ENCODE measurements at places on chromosomes 1 and 21.

DNA sequence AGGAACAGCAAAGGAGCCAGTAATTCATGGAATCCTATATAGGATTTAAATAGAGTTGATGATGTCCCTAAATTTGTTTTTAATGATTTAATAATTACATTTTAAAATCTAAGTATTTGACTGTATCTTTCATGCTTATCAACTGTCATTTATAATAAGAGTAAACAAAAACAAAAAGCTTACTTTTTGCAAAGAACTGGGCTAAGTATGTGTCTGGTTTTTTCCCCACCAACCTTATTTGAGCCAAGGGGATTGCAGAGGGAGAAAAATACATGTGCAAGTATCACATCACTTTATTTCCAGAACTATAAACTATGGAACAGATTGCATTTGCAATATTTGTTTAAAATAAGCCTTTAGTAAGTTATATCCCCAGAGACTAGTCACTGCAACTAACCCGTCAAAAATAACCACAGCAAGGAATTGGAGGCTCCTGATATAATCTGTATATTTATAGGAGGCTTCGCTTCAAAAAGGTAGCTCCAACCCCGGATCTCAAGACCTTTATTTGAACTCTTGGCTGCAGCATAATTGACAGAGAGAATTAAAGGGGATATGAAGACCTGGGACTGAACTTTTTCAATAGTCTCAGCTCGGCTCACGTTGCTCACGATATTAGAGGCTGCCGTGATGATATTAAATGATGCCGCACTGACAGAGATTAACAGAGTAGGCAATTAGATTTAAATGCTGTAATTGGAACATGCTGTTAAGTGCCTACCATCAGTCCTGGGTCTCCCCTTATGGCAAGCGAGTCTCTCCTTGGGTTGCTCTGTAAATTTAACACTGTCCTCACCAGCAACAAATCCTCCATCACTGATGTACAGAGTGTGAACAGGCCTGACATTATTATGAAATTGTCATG lies 329.1 kb upstream of the NFIA start:
- DNase-seq: no peak

DNA sequence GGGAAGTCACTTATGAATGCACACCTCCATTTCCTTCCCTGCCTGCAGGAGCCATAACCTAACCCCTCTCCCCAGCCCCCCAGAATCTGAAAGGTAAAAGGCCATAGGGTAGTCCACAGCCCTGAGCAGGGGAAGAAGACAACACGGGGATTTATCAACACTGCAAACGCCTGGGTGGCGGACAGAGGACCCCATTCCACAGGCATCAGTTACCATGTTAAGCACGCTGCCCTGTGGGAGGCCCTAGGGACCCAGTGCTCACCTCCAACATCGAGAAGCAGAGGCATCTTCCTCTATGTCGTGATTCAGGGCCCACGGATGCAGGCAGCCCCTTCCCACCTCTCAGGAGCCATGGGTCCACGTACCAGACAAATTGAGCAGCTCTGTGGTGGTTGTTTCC lies 523.8 kb downstream of the MATN1 start:
- DNase-seq: no peak

- DNase-seq: no peak
Observed at GRCh38 chr1:78038491-78038939, 7.3 kb upstream of the GIPC2 start.

- DNase-seq: no peak
Observed at GRCh38 chr1:59061876-59062275, 235.0 kb upstream of the FGGY start.

GRCh38 chr1:180163041-180163440 lies 8.4 kb downstream of the QSOX1 start:
- no peak for DNase-seq

DNA sequence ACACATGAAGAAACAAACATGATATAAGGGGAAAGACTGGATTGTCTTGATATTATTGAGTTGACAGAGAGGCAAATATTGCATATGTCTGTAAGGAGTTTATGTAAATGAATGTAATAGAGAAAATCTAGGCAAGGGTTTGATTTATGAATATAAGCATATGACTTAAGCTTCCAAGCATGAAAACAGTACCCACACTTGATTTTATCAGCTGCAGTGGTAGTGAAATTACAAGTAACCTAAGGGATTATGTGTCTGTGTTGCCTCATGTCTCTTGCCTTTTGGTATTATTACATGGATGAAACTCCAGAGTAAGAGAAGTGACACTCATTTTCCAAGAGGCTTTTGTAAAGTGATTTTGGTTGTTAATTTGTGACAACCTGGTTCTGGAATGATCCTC lies 1678.9 kb downstream of the KCNT2 start:
- DNase-seq: no peak

GRCh38 chr1:150161747-150162581 lies 12.2 kb downstream of the PLEKHO1 start:
- peak; percentile 54 for DNase-seq

DNA sequence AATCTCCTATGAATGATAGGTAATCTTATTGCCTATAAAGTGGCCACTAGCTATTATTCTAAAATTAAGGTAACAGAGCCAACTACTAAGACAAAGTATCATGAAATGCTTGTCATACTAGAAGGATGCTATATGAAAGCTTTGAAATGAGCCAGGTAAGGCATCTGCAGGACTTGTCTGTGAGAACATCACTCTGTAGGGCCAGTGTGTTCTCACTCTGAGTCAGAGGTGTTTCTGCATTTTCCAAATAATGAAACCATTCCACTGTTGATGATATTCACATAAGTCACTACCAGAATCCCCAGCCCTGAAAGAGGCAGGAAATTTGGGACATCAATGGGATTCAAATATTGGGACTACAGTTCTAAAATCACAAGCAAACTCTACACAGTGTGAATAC lies 25.8 kb upstream of the GBP5 start:
- DNase-seq: no peak

DNA sequence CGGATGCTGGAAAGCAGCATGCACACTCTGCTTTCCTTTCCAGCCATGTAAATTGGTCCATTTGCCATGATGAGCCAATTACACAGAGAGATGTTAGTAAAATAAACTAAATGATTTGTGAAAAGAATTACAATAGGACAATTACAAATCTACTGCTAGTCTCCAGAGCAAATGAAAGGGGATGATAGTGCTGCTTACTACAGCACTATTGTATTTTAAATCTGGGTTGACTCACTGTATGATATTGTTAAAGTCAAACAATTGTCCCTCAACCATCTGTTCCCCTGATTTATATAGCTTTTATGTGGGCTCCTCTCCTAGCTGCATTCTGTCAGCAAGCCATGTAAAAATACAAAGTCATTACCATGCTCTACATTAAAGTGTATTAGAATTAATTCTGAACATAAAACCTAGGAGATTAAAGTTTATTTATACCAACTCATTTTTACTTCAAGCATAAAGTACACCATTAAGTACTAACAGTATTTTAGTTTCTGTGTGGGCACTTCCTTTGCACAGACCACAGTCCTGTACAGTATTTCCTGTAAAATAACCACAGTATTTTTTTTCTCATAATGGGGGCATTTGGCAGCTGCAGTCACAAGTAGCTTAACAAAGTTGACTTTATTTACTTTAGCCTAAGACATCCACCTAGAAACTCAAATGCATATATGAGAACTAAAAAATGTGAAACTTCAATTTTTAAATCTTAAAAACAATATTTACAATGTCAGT lies 135.8 kb downstream of the VAV3 start:
- DNase-seq: no peak

GRCh38 chr1:48206371-48206770 lies 16.1 kb upstream of the SLC5A9 start:
- DNase-seq: no peak

DNA sequence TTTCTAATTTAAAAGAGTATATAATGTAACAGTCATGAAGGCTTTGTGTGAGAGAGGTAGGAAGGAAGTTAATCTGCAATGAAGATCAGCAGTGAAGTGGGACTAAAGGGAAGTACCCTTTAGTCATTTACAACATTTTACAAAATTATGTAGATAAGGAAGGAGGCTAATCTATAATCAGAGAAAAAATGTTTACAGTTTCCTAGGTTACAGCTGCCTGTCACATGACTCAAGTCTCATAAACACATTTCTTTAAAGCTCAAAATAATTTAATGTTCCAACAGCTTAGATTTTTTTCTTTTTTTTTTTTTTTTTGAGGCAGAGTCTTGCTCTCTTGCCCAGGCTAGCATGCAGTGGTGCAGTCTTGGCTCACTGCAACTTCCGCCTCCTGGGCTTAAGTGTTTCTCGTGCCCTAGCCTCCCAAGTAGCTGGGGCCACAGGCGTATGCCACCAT lies 26.2 kb upstream of the CAP1 start:
- DNase-seq: peak; percentile 39

GRCh38 chr1:20666804-20667203 lies 5.6 kb upstream of the DDOST start:
- no peak for DNase-seq
